Anterior cingulate cortex (tissue), 58 donors: ENCODE measurements at places on chromosomes 2 and 18.

- no peak for DNase-seq
Measured at GRCh38 chr2:81195017-81195773, 890.6 kb upstream of the LRRTM1 start.

GRCh38 chr2:150505178-150505577 lies 17.7 kb upstream of the RND3 start:
- no peak for DNase-seq

GRCh38 chr2:68734176-68734575 lies 435 bp upstream of the ARHGAP25 start:
- no peak for DNase-seq

- DNase-seq = no peak
Measured at GRCh38 chr18:76986406-76986805, 146.2 kb downstream of the MBP start.

DNA sequence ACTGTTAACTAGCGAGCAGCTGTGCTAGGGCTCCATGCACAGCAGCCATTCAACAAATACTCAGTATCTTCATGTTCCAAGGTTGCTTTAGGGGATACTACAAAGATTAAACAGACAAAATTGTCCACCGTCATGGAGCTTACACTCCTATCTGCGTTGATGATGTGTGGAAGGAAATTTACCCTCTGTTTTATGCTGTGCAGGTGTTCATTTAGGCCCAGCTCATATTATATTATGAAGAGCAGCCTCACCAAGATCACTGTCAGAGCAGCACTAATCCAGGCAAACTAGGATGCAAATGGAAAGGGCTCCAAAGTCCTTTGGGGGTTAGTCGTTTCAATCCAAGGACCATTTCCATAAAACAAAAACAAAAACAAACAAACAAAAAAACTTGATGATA lies 13.4 kb upstream of the WIPF1 start:
- no peak for DNase-seq

- DNase-seq = no peak
Measured at GRCh38 chr2:127137741-127138140, 30.8 kb upstream of the BIN1 start.
